ENCODE measurements at places on chromosomes 5 and 9.
A peak's percentile ranks its signal among the peaks of the same experiment; 100 is the strongest.

- DNase-seq: no peak
Observed at GRCh38 chr5:147818290-147818689, 13.2 kb downstream of the SPINK1 start.

GRCh38 chr5:76257897-76258296 is 145.2 kb upstream of the IQGAP2 start:
- no peak for DNase-seq

GRCh38 chr5:85990998-85991397 is 626.7 kb upstream of the COX7C start:
- peak; percentile 4 for DNase-seq

- no peak for DNase-seq
Observed at GRCh38 chr5:120761986-120762385, 297.9 kb downstream of the PRR16 start.

DNA sequence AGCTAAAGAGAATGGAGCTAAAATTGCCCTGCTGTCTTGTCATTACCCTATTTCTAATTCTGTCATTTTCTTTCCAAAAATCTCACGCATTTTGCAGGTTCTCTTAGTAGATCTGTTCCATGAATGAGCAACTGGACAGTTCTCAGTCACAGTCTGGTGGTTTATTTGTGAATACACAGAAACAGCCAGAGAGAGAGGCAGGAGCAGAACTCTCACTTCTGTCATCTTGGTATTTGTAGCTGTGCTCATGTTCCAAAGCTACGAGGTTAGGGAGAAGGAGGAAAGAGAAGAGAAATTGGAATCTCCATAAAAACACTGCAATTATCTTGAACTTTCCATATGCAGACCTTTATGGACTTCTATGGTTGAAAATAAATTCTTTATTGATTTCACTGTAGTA is 118.0 kb upstream of the OR13F1 start:
- DNase-seq: no peak

DNA sequence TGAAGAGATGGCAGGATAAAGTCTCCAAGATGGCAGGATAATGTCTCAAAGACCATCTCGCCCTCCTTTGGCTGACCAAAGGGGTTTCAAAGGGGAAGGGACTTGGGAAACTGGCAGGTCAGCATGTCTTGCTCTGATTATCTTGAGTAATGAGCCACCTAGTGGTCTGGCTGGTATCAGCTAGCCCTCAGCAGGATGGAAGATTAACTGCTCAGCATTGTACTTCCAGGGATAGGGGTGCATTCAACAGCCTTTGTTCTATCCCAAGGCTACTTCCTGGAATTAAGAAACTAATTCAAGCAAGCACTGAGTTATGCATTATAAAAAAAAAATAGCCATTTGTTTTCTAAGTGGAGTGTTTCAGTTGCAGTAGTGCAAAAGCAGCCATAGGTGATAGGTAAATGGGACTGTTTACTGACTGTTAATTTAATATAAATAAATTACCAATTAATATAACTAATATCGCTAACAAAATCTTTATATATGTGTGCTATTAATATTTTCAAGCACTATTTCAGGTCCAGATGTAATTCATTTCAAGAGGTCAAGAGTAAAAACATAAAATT is 555.5 kb downstream of the CDH9 start:
- DNase-seq: peak; percentile 24

DNA sequence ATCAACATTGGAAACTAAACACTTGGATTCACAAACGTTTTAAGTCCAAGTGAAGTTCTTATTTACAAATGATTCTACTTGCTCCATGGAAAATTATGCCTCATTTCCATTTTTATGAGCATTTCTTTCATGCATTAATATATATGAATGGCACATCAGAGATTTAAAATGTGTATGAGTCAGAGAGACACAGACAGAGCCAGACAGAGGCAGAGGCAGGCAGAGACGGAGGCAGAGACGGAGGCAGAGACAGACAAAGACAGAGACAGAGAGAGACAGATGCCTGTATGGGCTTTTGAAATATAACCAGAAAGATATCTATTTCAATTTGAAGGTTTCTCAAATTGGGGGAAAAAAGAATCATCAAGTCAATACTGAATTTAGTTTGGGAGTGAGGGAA is 649.0 kb downstream of the PTPRD start:
- no peak for DNase-seq

GRCh38 chr9:131485728-131486422 is 16.8 kb upstream of the POMT1 start:
- DNase-seq: no peak

- DNase-seq: no peak
Observed at GRCh38 chr9:135239769-135240141, 152.3 kb downstream of the OLFM1 start.

- no peak for DNase-seq
Observed at GRCh38 chr5:160618286-160618685, 196.6 kb downstream of the PTTG1 start.

DNA sequence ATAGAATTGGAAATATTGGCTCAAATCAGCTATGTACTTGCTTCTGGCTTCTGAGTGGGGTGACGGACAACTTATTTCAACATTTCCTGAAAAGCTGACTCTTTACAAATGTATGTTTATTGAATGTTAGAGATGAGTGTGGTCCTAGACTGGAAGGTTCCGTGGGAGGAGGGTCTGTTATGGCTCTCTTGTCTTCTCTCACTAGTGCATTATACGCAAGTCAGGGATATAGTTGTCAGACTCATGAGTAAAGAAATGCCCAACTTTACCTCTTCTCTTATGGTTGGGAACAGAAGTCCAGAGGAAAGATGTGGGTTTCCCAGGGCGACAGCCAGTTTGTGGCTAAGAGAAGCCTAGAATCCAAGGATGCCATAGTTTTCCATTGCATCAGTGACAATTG is 839.3 kb upstream of the WWC1 start:
- DNase-seq: no peak

DNA sequence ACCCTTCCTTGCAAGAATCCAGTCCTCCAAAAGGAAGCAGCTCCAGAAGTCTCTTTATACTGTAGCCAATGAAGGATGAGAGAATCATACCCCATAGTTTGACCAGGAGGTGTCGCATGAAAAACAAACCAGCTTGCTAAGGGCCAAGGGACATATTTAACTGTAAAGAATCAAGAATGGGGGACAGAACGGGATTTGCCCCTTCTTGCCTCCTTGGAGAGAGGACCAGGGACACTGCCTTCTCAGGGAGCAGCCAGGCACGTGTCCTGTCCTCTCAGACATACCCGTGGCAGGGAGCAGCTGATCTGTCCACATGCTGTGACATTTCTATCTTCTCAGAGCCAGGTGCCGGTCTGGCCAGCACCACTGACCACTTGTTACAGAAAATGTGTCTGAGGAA is 11.7 kb downstream of the PRUNE2 start:
- DNase-seq: no peak

- DNase-seq: no peak
Observed at GRCh38 chr5:142006363-142007236, 6.2 kb downstream of the GNPDA1 start.

DNA sequence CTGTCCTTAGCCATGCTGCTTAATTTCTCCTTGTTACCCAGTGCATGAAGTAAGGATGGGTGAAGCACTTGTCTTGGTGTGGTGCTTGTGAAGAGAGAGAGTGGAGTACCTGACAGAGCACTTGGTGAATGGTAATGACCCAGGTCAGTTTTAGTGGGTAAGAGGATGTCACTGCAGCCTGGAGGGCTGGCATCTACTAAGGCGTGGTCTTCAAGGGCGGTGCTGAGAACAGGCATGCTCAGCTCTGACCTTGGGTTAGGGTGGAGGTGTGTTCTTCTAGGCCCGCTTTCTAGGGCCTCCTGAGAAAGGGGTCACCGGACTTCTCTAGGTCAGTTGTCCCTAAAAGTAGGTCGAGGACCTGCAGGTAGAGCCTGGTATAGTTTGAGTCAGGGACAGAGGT is 25.7 kb downstream of the SH3GL2 start:
- no peak for DNase-seq

DNA sequence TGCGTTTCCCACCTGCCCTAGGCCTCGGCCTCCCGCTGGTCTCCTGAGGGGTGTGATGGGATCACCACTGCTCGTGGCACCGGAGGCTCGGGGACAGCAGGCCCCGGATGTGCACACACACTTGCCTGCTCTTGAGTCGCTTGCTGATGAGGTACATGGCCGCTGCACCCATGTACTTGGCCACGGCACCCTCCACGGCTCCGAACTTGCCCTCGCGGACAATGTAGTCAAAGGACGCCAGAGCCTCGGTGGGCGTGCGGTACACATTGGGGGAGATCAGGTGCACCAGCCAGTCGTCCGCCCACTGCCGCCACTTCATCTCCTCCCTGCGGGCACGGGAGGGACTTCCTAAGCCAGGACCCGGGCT is 4.7 kb downstream of the PTGES2 start:
- DNase-seq: no peak

- DNase-seq: no peak
Observed at GRCh38 chr9:80326105-80326504, 754.3 kb downstream of the TLE4 start.

DNA sequence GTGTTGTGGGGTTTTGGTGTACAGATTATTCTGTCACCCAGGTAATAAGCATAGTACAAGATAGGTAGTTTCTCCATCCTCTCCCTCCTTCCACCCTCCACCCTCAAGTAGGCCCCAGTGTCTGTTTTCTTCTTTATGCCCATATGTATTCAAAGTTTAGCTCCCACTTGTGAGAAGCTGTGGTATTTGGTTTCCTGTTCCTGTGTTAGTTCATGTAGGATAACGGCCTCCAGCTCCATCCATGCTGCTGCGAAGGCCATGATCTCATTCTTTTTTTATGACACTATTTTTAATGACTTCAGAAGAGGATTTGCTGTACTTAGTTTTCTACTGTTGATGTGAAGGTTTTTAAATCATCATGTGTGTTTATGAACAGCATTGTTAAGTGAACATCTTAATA is 11.9 kb downstream of the CCDC180 start:
- DNase-seq: no peak

DNA sequence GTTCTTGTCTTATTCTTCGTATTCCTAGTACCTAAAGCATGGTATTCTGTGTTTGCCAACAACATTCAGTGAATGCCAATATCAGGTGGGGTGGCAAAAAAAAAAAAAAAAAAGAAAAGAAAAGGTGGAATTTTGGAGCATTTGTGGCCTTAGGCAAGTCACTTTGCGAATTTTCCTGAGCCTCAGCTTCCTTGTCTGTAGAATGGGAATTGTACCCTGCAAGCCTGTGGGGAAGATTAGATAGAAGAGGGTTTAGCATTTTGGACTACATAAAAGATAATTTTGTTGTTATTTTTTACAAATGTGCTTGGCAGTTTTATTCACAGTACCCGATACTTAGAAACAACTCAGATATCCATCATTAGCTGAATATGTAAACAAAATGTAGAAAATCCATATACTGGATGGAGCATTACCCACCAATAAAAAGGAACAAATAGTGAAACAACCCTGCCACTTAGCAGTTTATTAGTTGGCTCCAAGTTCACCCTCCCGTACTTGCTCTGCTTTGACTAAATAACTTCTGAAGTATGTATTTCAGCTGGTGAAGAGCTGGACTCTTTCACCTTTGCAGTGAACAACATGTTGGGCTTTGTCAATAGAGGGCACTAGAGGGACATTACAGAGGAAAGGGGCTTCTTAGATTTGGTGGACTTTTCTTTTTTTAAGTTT is 13.6 kb downstream of the UBE2D2 start:
- peak; percentile 79 for DNase-seq

GRCh38 chr9:128215491-128216409 is 12.6 kb downstream of the DNM1 start:
- no peak for DNase-seq

DNA sequence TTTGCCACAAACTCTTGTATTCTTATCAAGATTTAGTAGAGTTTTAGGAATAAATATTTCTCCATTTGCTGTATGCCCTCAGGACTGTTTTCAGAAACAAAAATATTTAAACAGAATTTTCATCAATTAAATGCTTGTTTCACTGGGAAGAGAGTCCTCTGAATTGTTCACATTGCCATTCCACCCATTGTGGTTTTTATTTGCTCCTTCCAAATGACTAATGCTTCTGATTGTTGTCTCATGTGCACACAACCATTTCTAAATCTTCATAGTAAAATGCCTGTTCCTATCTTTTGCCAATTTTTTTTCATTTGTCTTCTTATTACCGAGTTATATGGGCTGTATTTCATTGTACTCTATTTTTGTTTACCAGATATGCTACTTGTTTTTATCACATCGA is 10.6 kb downstream of the MARCOL start:
- DNase-seq: no peak

GRCh38 chr5:143153332-143154119 is 250.0 kb downstream of the NR3C1 start:
- DNase-seq: no peak

DNA sequence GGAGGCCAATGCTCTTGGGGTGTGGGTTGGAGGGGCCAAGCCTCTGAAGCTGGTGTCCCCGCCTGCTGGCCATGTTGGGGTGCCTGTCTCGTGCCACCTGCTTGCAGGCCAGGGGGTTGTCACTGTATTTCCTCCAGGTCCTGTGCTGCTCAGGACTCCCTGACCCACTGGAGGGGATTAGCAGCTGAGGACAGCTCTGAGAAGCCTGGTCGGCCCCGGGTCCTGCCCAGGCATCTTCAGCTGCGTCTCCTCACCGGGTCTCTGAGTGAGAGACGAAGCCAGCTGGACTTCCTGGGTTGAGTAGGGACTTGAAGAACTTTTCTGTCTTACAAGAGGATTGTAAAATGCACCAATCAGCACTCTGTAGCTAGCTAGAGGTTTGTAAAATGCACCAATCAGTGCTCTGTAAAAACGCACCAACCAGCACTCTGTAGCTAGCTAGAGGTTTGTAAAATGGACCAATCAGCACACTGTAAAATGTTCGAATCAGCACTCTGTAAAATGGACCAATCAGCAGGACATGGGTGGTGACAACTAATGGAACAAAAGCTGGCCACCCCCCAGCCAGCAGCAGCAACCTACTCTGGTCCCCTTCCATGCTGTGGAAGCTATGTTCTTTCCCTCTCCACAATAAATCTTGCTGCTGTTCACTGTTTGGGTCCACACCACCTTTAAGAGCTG is 20.6 kb upstream of the SLC9A3 start:
- no peak for DNase-seq

DNA sequence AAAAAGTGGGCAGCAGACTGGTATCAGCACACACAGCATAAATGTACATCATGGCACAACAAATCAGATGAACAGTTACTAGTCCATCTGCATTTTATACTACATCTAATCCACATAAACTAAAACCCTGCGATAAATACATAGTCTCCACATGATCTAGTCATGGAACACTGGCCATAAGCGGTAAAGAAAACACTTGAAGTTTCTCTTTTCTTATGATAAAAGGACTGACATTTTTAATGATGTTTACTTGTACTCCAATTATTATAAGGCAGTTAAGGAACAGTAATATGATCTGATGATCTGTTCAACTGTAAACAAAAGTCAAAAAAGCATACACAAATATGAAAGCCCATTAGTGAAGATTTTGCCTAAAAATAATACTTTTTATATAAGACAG is 112.5 kb downstream of the MPDZ start:
- no peak for DNase-seq

- DNase-seq: no peak
Observed at GRCh38 chr5:171961117-171961516, 45.3 kb downstream of the FBXW11 start.

DNA sequence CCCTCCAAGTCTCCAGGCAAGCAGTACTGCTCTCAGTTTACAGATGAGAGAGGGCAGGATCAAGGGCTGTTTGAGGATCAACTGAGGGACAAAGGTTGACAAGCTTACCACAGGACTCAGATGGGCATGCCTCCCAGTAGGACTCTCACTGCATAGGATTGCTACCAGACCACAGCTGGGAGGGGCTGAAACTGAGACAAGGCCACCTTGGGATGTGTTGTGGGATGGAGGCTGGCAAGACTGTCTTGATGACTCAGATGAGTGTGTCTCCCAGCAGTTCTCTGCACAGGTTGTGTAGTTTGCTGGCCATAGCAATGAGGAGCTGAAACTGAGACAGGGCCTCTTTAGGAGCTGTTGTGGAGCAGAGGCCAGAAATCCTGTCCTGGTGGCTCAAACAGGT is 222.2 kb upstream of the IRX1 start:
- no peak for DNase-seq
